ENCODE measurements at places on chromosomes 5 and 9. TPM values are rescaled to one million over a fixed set of nuclear protein-coding genes. Genes with fewer than 3 reads are reported as not detected.

GRCh38 chr9:38371495-38371894 lies 21.0 kb upstream of the ALDH1B1 start:
- H3K4me1 ChIP-seq, result no peaks in the 10 kb centered on the region
- no peak overlapping the region for H3K4me3 ChIP-seq
- peaks cover 18% of the 10 kb centered on the region for H3K27me3 ChIP-seq
- DNase-seq, result no peak
- H3K27ac ChIP-seq, result no peak overlapping the region

DNA sequence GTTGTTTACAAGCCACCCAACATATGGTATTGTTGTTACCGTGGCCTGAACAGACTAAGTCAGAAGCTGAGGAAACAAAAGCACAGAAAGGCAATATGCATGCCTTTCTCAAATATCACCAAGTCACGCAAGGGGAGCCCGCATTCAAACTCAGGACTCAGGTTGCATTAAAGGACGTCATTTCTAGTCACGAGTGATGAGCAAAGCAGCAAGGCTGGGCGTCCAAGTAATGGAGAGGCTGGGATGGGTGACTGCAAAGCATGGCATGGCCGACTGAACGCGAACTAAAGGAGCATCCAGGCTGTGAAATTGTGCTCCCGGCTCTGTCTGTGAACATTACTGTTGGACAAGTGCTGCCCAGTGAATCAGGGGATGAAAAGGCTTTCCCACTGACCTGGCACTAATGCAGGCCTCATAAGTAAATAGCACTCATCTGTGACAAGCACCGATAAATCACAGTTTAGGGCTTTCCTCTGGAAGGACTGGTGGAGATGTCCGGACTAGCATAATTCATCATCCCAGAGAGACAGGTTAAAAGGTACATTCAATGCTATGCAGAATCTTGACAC lies 202.8 kb downstream of the SPOCK1 start:
- no peaks in the 10 kb centered on the region for H3K36me3 ChIP-seq
- peaks cover 40% of the 10 kb centered on the region for H3K4me1 ChIP-seq
- no peak for DNase-seq
- H3K27ac ChIP-seq, result no peak overlapping the region

- H3K4me3 ChIP-seq, result no peak overlapping the region
- no peaks in the 10 kb centered on the region for H3K36me3 ChIP-seq
- no peaks in the 10 kb centered on the region for H3K4me1 ChIP-seq
- no peak overlapping the region for H3K27ac ChIP-seq
- no peaks in the 10 kb centered on the region for H3K27me3 ChIP-seq
These were observed 208.5 kb upstream of the TUT7 start for GRCh38 chr9:86562691-86563090.

DNA sequence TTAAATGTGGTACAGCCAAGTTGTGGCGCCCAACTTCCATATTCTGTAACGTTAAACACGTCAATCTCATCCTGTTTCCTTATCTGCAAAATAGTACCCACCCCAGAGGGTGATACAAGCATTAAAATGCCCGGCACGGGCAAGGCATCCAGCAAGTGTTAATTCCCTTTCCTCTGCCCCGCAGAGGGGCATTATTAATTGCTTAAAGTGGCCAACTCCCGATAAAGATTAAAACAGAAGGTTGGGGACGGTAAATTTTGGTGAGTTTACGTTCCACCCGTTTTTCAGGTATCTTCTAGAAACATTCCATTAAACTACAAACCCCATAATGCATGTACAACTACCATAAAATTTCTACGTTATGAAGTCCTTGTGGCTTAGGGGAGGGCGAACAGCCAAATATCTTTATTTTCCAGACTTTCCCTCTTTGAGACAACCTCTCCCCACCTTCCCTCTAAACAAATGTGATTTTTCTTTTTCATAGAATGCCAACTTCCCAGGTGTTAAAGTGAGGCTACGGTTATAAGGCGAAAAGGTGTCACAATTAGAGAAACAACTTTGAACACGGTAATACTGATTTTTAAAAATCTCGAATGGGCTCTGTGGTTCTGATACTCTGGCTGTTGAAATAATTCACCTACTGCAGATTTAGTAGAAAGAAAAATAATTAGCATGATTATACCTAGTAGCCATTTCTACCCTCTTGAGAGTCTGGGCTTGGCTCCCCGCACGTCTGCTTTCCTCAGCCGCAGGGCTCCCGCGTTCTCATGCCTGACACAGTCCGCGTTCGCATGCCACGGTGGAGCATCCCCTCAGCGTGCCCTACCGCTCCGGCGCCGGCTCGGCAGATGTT lies 1.2 kb upstream of the GPBP1 start:
- no peaks in the 10 kb centered on the region for H3K36me3 ChIP-seq
- peaks cover 25% of the 10 kb centered on the region for H3K4me1 ChIP-seq
- no peaks in the 10 kb centered on the region for H3K27me3 ChIP-seq
- H3K27ac ChIP-seq, result peak overlapping the region; percentile 94
- peak overlapping the region; percentile 96 for H3K4me3 ChIP-seq

DNA sequence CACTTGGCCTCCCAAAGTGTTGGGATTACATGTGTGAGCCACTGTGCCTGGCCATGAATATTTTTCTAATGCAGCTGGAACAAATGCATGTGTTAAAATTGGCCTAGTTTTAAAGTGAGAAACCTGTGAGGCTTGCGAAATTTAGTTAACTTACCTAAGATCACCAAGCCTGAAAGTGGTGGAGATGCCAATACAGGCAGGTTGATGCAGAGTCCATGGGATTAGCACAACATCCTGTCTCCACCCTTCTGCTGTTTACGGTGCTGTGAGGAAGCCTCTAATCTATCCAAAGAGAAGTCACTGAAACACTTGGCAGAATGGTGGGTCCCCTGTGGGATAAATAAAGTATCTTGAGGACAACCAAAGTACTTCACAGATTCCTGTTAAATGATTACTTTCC lies 98.2 kb downstream of the PCSK5 start:
- no peak overlapping the region for H3K27ac ChIP-seq
- no peak overlapping the region for H3K4me3 ChIP-seq
- DNase-seq, result no peak
- H3K4me1 ChIP-seq, result peaks cover 6% of the 10 kb centered on the region
- no peaks in the 10 kb centered on the region for H3K36me3 ChIP-seq

Gene NFX1
- 17.4 TPM for polyA plus RNA-seq

Gene SYK
- not detected for polyA plus RNA-seq

Gene NEURL1B
- polyA plus RNA-seq, result 0.44 TPM

Gene SLC6A7
- polyA plus RNA-seq, result not detected

Gene CAVIN4
- polyA plus RNA-seq, result 0.43 TPM
